Non-pigmented ciliary epithelial cell (primary cell): ENCODE measurements at places on chromosomes 2 and 18.

GRCh38 chr2:126715576-126716406 is 59.8 kb downstream of the GYPC start:
- DNase-seq = no peak

- no peak for DNase-seq
These were observed 51.5 kb downstream of the KLHL29 start for GRCh38 chr2:23436346-23437098.

DNA sequence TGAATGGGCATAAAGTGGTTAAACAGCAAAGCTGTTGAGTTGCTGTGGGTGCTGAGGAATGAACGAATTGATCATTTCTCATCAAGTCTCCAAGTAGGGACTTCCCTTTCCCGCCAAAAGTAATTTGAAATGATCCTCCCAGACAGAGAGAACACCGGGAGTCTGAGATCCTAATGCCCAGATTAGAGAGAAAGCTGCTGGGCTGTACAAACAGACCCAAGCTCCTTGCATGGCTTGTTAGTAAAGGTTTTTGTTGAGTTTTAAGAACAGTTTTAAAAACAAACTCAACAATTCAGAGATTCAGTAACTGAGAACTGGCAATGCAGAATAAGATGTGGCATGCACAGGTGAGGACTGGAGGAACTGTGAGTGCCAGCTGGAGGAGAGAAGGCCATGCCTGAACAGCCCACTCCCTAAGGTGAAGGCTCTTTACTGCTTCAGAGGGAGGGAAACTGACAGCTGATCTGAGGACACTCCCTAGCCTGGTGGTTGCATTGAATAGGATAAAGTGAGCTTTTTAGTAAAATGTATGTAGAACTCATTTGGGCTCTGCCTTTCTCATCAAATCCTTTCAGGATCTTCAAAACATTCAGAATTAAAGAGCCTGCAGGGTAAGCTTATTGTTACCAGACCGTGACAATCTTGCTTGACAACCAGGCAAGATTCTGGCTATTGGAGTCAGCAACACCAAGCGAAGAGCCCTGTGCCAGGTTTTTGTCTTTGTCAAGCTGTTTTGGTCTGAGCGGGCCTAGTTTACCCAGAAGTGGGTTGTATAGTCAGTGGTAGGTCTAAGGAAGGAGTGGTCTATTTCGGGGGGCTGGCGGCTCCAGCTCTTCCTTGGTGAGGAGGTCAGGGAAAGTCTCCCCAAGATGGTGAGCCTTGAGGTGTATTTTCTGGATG is 63.2 kb upstream of the IGFBP5 start:
- DNase-seq = no peak

DNA sequence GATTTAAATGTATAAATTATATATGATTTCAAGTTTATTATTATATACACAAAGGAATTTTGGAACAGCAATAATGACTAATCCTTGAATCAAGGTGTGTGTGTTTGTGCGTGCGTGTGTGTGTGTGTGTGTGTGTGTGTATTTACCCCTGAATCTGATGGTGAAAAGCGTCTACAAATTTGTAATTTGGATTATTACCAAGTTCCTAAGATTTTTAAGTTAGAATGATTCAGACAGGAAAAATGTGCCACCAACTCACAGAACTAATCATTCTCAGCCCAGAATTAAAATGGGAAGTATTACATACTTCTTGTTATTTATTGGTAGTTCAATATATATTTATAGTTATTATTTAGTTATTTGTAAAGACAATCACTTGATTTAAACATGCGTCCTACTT is 12.3 kb downstream of the CALCRL start:
- no peak for DNase-seq

DNA sequence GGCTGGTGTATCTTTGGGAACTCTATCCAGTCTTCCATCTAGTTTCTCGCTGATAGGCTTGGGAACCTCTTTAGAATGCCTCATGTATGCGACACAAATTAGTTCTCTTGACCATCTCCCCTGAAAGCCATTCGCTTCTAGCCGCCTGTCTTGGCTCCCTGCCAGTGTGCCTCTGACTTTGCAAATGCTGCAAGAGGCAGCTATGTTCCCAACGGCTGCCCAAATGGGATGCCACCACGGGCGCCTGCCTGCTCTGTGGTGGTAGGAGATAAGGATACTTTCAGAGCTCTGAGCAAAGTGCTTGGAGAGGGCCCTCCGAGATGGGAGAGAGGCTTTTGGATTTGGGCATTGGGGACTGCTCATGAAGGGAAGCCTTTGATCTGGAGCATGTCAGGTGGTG is 77.7 kb upstream of the IGFBP5 start:
- DNase-seq = no peak

GRCh38 chr2:12672711-12673315 is 43.9 kb upstream of the TRIB2 start:
- DNase-seq = no peak

GRCh38 chr18:11470941-11471340 is 138.5 kb upstream of the SLC35G4 start:
- DNase-seq = no peak
